Erythroblast (primary cell): ENCODE measurements at places on chromosomes 4 and X.

GRCh38 chrX:78754917-78755316, 7.4 kb downstream of the LPAR4 start:
- no peak for DNase-seq

- DNase-seq: no peak
These were observed 17.6 kb downstream of the BLOC1S4 start for GRCh38 chr4:6733358-6734164.

DNA sequence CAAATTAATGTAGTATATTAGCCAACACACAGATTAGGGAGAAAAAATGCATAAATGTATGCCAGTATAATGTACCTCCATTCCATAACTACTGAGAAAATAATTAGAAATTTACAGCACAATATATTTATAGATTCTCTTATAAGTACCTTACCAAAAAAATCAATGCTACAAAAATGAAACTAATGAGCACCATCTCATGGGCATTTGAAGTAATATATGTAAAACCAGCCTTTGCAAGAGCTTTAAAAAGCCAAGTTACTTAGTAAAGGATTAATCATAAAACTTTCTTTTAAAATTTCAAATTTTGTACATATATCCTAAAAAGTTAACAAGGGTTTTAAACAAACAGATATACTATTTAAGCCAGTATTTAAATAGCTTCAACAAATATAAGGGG, 43.2 kb downstream of the LRBA start:
- DNase-seq: no peak

GRCh38 chr4:23931489-23931830, 41.6 kb upstream of the PPARGC1A start:
- no peak for DNase-seq

- DNase-seq: no peak
These were observed 339.4 kb upstream of the ZCCHC13 start for GRCh38 chrX:73964579-73964978.

DNA sequence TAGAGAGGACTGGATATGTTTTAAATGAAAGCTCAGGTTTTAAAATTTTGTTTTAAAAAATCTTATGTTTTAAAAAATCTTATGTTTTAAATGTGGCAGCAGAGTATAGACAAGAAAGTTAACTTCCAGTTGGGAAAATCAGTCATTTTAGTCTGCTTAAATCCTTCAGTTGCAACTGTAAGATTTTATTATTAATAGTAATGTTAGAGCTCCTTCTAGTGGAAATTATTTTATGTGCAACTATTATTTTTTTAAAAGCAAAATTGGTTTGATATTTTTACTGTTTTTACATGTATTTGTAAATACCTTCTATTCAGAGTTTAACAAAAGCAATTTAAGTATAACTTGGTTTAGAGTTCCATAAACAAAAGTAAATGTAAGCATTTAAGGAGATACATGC, 8.5 kb upstream of the NUDT6 start:
- DNase-seq: no peak

- DNase-seq: no peak
These were observed 85.2 kb downstream of the MAPK10 start for GRCh38 chr4:86274642-86275041.

DNA sequence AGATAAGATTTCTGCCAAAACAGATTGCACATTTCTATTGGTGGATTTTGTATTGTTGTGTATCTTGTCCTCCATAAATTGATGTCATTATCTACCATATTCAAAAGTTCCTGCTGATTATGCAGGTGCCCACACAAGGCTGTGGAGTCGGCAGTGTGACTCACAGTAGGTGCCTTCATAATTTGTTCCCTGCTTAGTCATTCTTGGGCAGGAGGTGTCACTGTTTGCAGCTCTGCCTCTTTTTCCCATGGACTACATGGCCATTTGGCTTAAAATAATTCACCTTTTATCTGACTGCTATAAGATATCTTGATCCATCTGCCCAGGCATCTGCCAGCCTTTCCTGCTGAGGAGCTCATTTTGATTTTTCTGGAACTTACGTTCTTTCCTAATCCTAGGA, 33.6 kb upstream of the ENPEP start:
- no peak for DNase-seq

- no peak for DNase-seq
These were observed 37.4 kb downstream of the PDLIM5 start for GRCh38 chr4:94489098-94489497.

DNA sequence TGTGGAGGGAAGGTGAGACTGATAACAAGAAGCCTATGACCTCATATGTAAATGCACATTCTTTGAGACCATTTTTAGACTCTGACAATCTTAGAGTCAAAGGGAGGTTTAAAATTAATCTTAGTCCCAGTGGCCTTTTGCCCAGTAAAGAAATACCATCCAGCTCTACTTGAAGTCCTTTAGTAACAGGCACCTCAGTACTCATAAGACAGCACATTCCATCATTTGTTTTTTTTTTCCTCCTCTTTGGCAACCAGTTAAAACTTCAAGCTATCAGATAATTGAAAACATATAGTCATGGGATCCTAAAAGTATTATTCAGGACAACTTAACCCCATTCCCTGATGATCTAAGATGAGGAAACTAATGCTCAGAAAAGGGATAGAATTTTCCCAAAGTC, 4.6 kb downstream of the EDA2R start:
- no peak for DNase-seq

GRCh38 chrX:130714135-130714534, 188.9 kb downstream of the ENOX2 start:
- no peak for DNase-seq
